RWPE1 (cell line): ENCODE measurements at places on chromosomes 5 and 9.

GRCh38 chr5:10645671-10646070, 81.8 kb downstream of the ANKRD33B start:
- no peak for DNase-seq

DNA sequence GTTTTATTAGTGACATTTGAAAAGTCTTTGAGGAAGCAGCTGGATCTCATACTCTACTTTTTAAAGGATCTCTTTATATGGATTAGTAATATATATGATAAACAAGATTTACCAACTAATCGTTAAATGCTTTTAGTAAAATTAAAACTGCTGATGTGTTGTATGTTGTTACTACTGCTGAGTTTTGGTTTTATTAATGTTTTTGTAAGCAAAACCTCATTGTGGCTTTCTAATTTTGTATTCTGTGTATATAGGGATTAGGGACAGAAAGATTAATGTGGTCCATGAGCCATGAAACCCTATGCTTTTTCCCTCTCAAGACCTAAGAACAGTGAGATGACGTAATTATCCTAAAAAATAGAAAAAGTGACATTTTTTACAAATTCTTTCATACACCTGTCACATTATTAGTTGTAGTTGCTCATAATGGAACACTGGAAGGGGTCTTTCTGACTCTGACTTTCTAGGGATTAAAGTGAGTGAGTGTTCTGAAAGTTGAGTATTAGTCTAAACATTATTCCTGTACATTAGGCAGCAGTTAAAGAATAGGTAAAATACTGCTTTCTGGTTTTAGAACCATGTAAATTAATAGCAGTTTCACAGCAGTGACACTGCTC, 85.9 kb downstream of the SLC12A2 start:
- DNase-seq = no peak

DNA sequence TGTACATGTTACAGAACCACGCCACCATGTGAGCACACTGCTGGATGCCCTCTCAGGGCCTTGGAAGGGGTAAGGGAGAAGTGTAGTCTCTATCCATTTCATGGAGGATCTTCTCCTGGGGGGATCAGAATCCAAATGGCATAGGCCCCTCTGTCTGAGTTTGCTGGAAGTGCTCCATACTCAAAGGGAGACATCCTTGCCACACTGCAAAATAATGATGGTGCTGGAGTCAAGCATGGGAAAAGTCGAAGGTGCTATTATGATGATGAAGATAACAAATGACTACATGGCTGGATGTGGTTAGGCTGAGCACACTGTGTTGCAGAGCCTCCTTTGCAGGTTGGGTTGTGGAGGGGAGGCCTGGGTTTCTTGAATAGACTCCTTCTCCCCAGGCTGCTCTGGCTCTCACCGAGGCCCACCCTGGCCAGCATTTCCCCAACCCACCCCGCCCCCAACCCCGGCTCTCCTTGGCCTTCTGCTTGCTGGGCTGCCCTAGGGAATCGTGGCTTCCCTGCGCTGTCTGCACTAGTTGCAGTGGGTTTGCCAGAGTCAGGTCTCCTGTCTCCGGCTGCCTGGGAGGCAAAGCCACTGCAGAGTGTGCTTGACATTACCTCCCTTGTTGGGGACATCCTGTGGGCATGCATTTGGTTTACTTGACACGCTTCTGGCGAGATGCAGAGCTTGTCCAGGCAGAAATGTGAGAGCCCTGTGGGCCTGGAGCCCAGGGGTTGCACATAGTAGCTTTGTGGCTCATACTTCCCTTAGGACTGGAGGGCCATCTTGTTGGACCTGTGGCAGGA, 3.0 kb downstream of the MVB12B start:
- DNase-seq = no peak

DNA sequence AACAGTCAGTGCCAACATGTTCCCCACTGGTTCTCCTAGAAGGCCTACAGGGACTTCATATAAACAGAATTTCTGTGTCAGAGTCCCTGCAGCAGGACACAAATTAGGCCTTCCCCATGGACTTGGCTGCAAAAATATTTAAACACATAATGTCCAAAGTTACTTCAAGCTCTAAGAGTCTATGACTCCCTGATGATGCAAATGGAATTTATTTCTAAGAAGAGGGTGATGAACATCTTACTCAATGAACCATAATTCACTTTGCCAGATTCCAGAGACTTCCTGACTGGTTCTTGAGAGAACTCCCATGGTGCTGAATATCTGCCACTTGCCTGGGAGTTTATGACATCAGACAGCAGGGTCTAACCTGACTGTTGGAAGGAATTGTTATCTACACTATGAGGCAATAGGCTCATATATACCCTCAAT, 32.7 kb upstream of the ADRA1B start:
- peak; percentile 49 for DNase-seq

DNA sequence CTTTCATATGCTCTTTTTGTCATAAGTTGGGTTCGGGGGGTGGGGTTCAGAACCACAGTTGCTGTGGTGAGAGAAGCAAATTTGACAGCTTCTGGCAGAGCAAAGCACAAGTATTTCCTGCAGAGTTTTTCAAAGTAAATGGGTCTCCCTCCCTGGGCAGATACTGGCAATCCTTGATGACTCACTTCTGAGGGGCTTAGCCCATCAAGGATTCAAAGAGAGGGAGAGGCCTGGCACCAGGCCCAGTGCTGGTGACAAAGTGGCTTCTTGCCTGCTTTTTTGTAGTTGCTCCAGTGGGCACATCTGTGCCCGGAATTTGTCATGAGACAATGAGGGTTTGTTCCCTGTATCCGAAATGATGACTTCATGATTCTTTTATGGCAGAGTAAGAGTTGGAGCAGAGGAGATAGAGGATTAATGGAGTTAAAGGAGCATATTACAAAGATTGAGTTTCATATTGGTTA, 46.6 kb upstream of the TNC start:
- DNase-seq = peak; percentile 34

DNA sequence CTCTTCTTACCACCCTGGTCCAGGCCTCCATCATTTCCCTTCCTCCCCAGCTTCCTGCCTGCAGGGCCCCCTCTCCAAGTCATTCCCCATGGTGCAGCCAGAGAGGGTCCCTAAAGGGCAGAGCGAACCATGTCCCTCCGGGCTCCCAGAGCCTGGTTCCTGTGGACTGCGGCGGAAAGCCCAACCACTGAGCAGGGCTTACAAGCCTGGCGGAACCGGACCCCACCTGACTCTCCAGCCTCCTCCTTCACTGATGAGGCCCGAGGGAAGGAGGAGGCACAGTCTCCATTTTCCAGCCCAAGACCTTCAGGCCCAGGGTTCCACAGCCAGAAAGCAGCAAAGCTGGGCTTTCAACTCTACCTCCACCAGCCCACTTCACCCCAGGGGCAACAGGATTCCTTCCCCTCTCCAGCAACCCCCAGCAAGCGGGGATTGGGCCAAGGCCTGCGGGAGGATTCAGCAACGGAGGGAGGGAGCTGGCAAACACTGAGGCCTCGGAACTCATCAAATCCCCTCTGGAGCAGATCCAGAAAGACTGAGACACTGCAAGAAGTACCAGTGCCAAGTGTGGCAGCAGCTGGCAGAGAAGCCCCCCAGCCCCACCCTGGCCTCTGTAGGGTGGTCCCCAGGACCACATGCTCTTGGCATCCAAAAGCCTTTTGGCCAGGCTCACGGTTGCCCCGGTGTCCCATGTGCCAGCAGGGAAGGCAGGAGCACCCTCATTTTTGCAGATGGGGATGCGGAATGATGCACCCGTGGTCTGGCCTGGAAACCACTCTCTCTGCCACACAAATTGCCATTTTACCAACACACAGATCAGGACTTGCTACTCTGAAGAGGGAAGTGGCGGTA, 3.1 kb downstream of the FAM163B start:
- DNase-seq = no peak

- DNase-seq = peak; percentile 54
These were observed at the start of gene PCDHA12 for GRCh38 chr5:140875085-140876065. Gene PCDHA12 (plus strand): TSS chr5:140875308. CDS start chr5:140875473, 165 bp downstream.

- no peak for DNase-seq
These were observed 151.1 kb upstream of the APC start for GRCh38 chr5:112586596-112587062.

GRCh38 chr5:72223371-72223770, 96.7 kb downstream of the MRPS27 start:
- DNase-seq = no peak

DNA sequence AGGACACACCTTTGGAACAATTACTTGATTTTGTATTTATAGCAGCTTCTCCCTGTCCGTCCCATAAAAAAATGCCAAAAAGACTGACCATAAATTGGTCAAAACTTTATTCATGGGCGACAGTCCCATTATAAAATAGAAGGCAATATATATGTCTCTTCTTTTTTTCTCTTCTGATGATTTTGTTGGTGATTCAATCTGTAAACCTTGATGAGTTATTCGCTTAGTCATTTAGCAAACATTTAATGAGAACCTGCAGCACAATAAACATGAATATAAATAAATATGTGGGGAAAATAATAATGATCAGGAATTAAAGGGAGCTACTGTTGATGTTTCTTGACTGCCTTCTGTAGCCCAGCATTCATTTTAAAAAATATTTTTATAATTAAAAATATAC, 356.4 kb upstream of the ACTBL2 start:
- peak; percentile 55 for DNase-seq

- no peak for DNase-seq
These were observed 4.1 kb upstream of the HRH2 start for GRCh38 chr5:175653763-175654162.

- DNase-seq = no peak
These were observed 98.0 kb downstream of the ARL15 start for GRCh38 chr5:54212331-54212730.

DNA sequence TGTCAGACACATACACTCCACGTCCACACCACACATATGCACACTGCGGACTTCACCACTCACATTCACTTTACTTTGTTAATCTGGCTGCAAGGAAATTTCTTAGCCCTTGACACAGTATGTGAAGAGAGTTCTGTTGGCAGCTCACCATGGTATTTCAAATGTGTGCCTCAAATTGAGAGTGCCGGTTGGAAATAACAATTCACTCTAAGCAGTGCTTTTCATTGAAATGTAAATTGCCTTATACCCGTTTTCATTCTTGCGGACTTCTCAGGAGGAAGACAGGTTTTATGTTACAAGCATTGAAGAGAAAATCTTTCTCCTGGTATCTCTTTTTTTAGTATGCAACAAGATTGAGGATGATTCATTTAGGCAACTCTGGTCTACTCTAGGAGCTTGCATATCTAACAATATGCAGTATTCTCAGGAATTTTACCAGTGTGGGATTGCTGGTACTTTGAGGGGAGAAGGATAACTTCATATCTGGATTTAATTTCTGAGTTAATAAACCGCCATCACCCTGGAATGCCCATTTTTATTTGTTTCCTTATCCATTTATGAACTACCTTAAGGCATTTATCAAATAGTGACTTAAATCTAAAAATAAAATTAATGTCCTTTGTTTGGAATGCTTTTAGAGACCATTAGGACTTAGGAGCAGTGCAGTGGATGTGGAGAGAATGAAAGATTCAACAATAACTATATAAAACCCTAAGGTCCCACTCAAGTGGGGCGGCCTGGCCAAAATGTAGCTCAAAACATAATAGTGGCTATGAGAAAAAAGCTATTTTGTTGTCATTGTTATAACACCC, 87.0 kb downstream of the IQGAP2 start:
- no peak for DNase-seq

DNA sequence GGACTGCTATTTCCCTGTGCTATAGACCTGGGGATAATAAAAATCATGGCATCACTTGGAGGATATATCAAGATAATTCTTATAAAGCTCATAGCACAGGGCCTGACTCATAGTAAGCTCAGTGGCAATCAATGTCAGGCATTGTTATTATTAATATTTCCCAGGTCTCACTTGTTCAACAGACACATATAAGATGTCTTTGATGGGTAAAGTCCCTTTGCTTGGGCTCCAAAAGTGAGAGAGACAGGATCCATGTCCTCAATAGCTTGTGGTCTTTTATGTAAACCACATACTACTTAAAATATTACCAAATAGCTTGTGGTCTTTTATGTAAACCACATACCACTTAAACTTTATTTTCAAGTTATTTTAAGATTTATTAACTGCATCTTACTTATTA, 11.2 kb downstream of the SH3RF2 start:
- DNase-seq = no peak

GRCh38 chr5:148884339-148885020, 58.1 kb downstream of the ADRB2 start:
- DNase-seq = no peak

- DNase-seq = no peak
These were observed 181.5 kb downstream of the SLCO4C1 start for GRCh38 chr5:102114525-102115069.

DNA sequence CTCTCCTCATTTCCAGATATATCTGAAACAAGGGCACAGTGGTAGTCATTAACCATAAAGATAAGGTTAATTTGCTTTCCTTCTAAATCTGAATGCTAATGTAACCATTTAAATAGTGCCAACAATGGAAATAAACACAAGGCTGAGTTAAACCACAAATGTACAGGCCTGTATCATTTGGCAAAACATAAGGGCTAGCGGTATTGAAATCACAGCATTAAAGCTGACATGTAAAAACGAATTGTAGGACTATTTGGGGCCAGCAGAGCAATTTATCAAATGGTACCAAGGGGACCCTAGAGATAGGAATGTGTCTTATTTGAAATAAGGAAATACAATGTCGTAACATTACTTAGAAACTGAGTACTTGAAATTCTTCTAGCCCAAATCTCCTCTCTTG, 247.5 kb upstream of the RPS23 start:
- no peak for DNase-seq

GRCh38 chr5:173719731-173720082, 103.3 kb upstream of the BOD1 start:
- DNase-seq = no peak

- DNase-seq = no peak
These were observed 46.9 kb downstream of the VCAN start for GRCh38 chr5:83518319-83519061.

GRCh38 chr5:14062178-14062577, 81.0 kb upstream of the TRIO start:
- no peak for DNase-seq

DNA sequence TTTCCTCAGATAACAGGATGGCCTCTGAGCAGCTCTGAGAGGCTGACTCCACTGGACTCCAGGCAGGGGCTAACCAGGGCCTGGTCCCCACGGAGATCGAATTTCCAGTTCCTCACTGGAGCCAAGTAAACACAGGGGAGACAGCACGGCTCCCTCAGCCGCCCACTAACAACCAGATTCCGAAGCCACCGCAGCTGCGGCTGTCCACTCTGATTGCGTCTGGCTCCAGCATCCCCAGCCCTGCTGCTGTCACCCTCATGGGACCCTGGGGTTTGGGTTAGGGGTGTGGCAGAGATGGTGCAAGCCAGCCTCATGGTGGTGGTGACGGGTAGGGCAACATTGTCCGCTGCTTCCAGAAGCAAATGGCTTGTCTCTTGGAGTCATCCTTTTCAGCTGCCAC, 172.6 kb downstream of the RGS3 start:
- DNase-seq = no peak

DNA sequence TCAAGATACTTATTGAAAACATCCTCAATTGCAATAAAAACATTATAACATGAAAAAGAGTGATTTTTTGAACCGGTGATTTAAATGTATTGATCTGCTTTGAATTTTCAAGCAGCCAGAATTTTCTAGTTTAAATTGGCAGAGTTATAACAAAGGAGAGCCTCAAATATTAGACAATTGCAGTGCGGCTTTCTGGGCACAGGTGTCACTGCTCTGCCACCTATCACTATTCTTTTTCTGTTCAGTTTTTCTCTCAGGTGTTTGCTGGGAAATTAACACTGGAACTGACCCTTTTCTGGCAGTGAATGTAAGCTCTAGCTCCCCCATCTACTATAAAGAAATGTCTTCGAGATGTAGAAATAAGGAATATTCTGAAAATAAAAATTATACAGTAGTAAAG, 23.0 kb downstream of the ZBED3 start:
- DNase-seq = no peak
